ENCODE measurements at places on chromosomes 3 and 15.

DNA sequence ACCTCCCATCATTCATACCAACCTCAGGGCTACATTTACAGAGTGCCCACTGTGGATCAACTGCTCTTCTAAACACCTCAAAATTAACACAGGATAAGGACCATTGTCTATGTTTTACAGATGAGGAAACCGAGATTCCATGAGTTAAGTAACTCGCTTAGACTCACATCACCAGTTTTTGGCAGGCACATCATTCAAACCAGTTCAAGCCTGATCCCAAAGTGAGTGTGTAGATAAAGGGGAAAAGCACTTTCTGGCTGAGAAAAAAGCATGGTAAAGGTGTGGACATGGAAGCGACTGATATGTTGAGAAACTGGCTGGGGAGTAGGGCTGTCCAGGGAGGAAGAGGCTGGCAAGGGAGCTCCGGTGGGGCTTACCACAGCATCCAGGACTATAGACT, 193.7 kb upstream of the RORA start:
- no peak for DNase-seq

GRCh38 chr3:94301366-94301765, 238.5 kb downstream of the NSUN3 start:
- DNase-seq, result no peak

DNA sequence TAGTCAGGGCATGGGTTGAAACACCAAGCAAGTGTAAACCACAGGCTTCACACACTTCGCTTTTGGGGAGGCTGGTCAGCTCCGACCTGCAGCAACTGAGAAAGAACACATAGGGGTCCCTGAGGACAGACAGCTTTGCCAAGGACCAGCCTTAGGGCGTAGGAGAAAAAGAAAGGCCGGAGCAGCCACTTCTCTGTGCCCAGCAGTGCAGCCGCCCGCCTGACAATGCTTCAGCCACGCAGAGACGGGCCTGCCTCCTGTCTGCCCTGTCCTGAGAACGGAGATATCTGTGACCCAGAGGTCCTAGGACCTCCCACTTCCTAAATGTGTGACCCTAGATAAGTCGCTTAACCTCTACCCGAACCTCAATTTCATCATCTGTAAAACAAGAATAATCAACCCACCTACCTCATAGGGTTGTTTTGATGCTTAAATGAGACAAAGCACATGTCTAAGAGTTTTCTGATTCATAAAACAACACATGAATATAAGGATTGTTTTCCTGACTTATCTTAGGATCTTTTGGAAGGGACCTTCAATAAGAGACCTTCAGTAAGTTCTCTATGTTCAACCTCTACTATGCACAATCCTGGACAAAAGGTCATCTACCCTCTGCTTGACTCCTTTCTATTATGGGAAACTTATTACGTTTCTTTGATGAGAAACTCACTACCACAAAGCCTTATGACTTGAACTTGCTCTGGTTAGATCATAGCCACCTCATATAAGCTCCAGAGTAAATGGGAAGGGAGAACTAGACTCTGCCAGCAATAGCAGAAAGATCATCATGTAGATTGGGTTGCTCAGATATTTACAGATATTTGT, 32.9 kb upstream of the RFTN1 start:
- no peak for DNase-seq

DNA sequence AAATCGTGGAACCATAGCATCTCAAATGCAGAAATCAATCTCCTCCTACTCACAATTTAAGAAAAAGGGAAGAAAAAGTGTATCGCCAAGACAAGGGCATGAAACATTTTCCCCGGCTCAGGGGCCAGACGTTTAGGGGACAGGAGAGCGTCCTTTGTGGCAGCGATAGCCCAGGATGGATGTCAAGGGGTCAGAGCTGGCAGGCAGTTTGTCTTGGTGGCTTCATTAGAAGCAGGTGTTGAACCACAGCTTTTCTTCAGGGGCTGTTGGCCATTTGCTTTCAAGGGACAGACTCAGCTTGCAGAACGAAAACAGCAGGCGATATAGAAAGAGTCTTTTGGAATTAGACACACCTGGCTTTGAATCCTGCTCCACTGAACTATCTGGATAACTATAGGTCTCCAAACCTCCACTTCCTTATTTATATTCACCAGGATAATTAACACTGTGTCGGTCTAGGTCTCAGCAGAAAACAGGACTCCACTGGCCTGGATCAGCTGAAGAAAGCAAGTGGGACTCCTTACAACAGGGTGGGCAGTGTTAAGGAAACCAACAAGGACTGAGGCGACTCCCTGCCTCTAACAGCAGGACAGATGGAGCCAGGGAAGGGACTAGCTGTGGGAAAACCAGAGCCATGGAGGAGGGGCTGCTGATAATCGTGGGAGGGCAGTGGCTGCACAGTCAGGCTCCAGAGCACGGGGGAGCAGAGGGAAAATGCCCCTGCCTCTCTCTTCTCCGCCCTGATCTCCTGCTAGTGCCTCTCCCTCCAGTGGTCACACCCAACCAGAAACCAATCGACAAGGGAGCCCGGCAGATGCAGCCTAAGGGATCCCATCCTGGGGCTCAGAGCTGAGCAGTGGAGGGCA, 123.6 kb downstream of the LIPC start:
- DNase-seq, result no peak

DNA sequence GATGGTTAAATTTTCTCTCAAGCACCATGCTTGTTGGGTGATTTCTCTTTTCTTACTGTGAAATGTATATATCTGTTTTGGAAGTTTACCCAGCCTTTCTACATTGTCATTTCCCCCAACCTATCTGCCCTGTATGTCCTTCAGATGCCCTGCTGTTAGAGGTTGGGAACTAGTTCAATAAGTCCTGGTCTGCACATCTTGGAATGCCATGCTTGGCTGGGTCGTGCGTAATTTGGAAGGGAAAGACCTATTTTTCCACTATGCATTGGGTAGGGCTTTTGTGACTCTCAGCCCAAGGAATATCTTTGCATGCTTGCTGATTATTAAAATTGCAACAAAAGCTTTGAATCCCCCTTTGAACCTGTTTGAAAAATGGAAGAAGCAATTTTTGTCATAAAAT, 63.8 kb downstream of the TRIM71 start:
- DNase-seq, result no peak

DNA sequence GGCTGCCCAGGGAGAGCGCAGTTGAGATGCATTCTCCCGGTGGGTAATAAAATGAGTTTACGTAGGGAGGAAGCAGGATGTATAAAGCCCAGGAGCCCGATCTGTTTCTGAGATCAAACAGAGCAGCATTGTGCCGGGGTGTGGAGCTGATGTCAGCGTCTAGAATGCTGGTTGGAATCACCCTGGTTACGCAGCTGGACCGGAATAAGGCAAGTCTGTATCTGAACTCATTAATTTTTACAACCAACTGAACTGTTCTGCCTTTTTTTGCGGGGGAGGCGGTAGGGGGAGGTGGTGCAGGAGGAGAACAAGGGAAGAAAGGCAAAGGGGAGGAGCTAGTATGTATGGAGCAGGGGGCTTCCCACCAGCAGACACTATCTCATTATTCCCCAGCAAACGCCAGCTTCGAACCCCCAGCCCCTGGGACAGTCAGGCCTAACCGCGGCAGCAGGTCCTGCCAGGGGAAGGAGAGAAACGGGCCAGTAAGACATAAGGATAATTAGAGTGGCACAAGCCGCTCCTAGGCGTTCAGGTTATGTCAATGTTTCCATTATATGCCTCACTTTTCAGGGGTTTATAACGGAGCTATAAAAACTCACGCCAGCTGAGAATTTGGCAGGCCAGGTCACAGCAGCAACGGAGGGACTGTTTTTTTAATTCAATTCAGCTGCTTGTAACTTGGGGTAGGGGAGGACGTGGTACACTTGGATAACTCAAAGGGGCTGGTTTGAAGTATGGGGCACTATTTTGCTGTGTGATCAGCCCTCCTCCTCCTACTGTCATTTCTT, 175.3 kb upstream of the HES1 start:
- no peak for DNase-seq

DNA sequence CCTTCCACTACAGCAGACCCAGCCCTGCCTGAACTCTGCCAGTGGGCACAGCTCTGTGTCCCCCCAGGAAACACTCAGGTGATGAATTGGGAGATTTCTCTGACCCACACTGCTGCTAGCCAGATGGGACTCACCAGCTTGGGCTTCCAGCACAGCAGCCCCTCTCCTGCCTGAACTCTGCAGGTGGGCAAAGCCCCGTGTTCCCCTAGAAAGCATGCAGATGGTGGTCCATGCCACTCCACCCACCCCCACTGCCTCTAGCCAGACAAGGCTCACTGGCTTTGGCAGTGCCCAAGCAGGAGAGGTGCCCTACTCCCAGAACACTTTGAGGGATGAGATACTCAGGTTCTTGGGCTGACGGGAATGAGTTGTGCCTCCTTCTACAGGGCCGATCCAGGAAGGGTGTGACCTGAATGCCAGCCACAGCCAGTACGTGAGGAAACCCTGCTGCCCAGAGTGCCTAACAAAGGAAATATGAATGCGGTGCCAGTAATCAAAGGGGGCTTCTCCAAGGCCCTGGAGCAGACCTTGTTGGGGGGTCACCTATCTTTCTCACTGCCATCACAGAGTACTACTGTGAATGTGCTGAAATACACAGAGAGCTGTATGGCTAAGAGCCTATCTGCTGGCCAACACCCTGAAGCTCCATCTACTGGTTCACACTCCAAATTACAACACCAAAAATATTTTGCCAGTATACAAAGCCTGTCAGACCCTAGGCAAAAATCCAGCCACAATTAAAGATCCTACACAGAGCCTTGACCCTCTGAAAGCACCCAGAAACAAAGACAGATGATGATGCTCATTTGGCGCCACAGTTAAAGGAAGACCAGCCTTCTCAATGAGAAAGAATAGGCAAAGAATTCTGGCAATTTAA, 61.9 kb downstream of the BTLA start:
- DNase-seq, result peak; percentile 58

GRCh38 chr3:114519415-114519814, 225.6 kb downstream of the TIGIT start:
- DNase-seq, result peak; percentile 13

GRCh38 chr3:145902166-145902565, 258.8 kb downstream of the PLOD2 start:
- DNase-seq, result no peak

GRCh38 chr15:94667109-94667508, 435.7 kb downstream of the MCTP2 start:
- no peak for DNase-seq

- peak; percentile 38 for DNase-seq
Observed at GRCh38 chr3:52053307-52054304, 2.8 kb downstream of the DUSP7 start.

GRCh38 chr15:82113106-82113715, 67.4 kb upstream of the MEX3B start:
- DNase-seq, result no peak

GRCh38 chr3:68142441-68142840, 488.0 kb upstream of the SUCLG2 start:
- no peak for DNase-seq

DNA sequence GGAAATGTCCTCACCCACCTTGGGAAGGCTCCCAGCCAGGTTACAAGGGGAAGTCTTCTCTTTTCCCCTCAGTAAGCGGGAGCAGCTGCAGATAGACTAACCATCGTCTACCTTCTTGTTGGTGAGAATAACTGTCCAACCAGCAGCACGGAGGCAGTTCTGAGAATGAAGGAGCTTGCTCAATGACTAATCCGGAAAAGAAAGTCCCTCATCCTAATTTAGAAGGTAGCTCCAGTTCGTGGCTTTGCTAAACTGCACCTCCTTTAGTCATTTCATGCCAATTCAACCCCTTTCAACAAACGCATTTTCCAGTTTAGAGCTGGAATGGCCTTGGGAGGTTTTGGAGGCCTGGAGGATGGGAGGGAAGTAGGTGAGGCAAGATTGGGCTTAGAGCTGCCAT, 527.4 kb upstream of the PROK2 start:
- DNase-seq, result no peak

DNA sequence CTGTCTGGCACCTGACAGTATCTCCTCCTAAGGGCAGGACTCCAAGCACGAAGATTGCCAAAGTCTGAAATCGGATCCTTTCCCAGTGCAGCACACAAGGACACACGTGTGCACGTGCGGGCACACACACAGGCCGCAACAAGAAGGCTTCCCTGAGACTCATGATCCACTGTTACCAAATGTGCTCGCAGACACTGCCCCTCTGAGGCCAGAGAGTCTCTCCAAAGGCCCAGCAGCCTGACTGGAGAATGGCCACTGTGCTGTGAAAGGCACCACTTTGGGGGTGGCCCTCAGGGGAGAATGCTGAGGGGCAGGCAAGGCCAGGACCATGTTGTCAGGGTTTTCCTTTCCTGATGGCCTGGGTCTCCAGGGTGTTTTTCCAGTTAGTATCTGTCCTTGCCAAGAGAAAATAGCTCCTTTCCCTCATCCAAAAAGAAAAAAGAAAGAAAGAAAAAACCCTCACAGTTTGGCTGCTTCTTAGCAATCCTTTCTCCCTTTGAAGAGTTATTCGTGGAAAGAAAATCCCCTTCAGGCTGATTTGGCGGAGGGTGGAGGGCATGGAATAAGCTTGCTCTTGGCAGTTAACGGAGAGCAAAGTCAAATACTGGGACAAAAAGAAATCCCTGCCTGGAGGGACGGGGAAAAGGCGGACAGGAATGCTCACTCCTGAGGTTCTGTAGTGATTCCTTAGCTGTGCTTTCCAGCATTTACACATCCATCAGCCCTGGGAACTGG, 112.2 kb upstream of the ETV5 start:
- DNase-seq, result no peak

- no peak for DNase-seq
Observed at GRCh38 chr15:92733090-92733933, 77.7 kb upstream of the FAM174B start.

DNA sequence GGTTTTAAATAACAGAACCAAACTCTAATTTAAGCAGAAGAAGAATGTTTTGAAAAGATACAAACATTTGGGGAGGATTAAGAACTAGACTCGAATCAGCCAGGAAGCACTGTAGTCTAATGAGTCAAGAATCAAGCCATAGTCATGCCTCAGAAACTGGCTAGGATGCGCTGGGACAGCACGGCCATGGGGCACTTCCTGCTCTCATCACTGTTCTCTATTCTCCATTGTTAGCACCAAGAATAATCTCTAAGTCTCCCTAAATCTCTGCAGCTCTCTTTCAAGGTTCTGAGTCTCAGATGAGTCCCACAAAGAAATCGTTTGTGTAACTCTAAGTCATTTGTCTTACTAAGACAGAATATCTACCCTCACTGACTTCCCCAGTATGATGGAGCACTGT, 399.0 kb upstream of the KCNMB2 start:
- no peak for DNase-seq

Measured in CD4-positive, alpha-beta T cell treated with Interleukin-12 subunit alpha and Interleukin-12 subunit beta, for 1 hour (primary cell).